ENCODE measurements at places on chromosomes 1 and 21. TPM values are rescaled to one million over a fixed set of nuclear protein-coding genes. Genes with fewer than 3 reads are reported as not detected.

DNA sequence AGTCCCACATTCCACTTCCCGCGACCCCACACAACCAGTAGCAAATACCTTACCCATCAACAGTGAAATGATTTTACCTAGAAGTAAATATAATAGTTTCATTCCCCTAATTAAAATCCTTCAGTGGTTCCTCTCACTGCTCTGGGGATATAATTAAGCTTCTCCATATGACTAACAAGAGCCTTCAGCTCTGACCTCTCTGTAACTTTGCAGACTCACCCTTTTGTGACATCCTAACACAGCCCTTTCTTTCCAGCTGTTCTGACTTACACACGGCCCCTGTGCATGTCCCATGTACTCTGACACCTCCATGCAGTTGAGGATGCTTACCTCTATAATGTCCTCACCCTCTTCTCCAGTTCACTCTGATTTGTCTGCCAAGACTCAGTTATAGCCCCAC is 137.3 kb upstream of the SPAG17 start:
- DNase-seq = no peak

- DNase-seq = no peak
Observed at GRCh38 chr21:26120828-26121227, 49.7 kb downstream of the APP start.

The CSMD2 gene
- total RNA-seq = 3.1 TPM

- DNase-seq = no peak
Observed at GRCh38 chr21:20272791-20273362, 725.3 kb upstream of the NCAM2 start.

DNA sequence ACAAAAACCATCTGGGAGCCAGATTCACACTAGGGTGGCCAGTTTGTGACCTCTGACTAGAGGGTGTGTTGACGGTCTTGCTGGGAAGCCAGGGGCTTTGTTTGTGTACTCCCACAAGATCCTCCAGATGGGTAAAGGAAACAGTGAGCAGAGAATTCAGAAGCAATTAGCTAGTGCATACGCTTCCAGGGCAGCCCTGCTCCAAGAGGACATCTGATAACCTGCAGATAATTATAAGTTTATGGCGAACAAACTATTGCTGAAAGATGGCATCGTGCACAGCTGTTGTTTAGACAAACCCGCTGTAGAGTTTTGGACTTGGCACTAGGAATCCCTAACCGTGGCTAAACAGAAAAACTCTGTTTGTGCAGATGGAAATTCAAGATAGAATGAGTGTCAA is 326.4 kb downstream of the TGFB2 start:
- DNase-seq = no peak

DNA sequence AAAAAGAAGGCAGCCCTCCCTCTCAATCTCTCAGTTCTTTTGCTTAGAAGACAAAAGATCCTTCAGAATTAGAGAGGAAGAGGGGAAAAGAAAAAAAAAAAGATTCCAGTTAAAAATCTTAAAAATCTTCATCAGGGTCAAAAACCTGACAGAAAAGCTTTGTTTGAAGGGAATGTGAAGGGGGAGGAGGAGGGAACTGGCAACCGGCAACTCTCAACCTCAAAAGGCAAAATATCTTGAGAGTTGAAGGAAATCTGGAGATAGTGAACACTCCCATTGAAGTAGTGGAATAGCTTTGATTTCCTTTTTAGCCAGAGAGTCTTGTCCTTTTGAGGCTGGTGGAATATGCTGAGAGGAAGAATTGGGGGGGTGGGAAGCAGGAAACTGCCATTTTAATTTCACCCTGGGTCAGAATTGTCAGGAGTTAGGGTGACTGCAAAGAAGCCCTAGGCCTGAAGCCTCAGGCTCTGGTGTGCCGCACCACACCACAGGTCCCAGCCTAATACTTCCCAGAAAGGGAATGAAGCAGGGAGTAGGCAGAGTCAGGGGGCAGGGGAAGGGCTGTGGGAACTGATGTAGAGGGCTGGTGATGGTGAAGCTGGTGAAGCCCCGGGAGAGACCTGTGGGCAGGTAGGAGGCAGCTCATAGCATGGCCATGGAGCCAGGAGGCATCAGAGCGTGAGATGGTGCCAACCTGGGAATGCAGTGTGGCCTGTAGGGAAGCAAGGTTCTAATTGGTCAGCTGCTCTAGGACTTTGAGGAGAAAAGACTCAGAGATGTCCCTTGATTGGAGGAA is 24.6 kb downstream of the KIRREL1 start:
- DNase-seq = no peak
